NCI-H510A treated with DMSO at 0.1 percent for 48 hours (cell line): ENCODE measurements at places on chromosomes 13 and 19.

DNA sequence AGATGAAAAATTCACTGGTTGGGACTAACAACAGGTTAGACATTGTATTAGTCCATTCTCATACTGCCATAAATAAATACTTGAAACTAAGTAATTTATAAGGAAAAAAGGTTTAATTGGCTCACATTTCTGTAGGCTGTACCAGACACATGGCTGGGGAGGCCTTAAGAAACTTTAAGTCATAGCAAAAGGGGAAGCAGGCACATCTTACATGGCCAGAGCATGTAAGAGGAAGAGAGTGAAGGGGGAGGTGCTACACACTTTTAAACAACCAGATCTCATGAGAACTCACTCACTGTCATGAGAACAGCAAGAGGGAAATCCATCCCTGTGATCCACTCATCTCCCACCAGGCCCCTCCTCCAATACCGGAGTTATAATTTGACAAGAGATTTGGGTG lies 125.9 kb downstream of the SUCLA2 start:
- DNase-seq = no peak

GRCh38 chr19:23391236-23391635 lies 4.0 kb downstream of the ZNF91 start:
- no peak for DNase-seq

DNA sequence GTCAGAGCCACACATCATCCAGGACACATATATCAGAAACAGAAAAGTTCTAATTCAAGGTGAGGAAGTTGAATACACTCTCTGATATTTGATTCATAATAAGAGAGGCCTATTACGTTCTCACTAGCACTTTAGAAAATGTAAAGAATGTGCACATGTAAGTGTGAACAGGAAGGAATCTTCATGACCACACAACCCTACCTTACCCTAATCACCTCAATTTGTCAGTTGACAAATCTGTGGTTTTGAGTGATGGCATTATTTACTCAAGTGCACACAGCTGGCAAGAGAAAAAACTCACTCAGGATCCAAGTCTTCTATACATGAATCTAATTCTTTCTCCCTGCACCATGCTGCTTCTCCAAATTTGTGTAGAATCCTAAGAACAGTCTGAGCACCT lies 445.8 kb downstream of the SUCLA2 start:
- DNase-seq = no peak

- DNase-seq = no peak
These were observed 3.8 kb upstream of the RBM26 start for GRCh38 chr13:79409828-79410227.

- DNase-seq = no peak
These were observed 8.7 kb downstream of the GPI start for GRCh38 chr19:34373601-34374288.

GRCh38 chr13:99435998-99436397 lies 65.3 kb upstream of the TM9SF2 start:
- DNase-seq = no peak

GRCh38 chr13:77579959-77580358 lies 44.5 kb downstream of the SCEL start:
- peak; percentile 13 for DNase-seq

- DNase-seq = no peak
These were observed 2529.3 kb upstream of the PCDH20 start for GRCh38 chr13:63944911-63945310.

- DNase-seq = peak; percentile 26
These were observed 13.4 kb downstream of the RASL11A start for GRCh38 chr13:27283906-27284493.
